Keratinocyte (primary cell): ENCODE measurements at places on chromosomes 16 and 17. TPM values are rescaled to one million over a fixed set of nuclear protein-coding genes. Genes with fewer than 3 reads are reported as not detected.

DNA sequence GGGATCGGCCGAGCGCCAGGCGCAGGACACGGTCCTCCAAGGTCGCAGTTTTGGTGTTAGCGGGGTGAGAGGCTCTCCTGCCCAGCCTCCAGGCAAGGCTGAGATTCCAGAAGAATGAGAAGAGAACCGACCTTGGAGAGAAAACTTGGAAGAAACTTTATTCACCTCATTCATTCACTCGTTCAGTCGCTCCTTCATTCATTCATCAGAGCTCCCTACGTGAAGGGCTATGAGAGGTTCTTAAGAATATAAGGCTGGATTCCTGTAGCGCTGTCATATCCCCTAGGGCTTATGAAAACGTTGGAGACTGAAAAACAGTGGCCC is 991 bp upstream of the MYH10 start:
- DNase-seq: no peak

Gene SECTM1
- polyA plus RNA-seq: 1.7 to 2.2 TPM (median 2.0 TPM) in 3 replicates

DNA sequence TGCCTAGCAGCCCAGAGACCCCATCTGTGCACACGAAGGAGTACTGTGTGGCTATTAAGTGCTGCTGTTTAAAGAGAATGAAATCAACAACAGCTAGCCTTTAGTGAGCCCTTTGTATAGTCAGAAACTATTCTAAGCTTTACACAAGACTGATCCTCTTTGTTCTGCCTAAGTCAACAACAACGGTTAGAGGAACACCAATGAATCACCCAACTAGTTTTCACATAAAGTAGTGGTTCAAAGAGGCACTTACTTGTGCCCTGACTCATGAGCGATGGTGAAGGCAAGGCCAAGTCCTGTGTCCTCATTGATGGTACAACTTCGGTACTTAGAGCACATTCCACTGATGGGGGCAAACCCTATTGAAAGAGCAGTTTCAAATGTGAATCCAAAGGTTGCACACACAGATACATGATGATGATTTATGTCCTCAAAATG is 75.8 kb downstream of the ADAMTS18 start:
- DNase-seq: no peak

Gene CALB2
- 0.39 to 1.4 TPM (median 1.2 TPM) in 3 replicates for polyA plus RNA-seq

- no peak for DNase-seq
These were observed 22.9 kb downstream of the C1QTNF1 start for GRCh38 chr17:79046916-79047280.

DNA sequence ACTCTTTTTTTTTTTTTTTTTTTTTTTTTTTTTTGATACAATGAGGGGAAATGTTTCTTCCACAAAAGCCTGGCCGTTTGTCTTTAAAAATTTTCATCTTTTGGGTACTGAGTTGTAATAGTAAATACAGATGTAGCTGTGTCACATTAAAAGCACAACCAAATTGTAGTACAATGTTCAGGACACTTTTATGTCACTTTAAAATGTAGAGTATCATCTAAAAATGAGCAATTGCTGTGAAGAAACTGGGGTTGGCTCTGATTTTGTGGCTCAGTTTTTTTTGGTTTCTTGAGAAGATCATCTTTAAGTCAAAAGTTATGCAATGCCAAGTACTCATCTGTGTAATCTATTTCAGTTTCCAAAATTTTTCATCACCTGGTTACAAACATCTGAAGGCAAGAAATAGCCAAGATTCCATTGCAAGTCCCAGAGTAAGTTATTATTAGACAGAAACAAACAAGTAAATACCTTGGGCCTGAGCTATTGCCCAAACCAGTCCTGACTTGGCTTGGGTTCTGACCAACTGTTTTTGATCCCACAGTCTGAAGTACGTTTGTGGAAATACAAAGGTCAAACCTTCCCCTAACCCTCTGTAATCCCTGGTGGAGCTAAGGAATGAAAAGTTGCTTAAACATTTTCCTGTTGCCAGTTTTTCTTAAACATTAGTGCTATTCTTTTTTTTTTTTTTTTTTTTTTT is 717.2 kb downstream of the WWOX start:
- no peak for DNase-seq

DNA sequence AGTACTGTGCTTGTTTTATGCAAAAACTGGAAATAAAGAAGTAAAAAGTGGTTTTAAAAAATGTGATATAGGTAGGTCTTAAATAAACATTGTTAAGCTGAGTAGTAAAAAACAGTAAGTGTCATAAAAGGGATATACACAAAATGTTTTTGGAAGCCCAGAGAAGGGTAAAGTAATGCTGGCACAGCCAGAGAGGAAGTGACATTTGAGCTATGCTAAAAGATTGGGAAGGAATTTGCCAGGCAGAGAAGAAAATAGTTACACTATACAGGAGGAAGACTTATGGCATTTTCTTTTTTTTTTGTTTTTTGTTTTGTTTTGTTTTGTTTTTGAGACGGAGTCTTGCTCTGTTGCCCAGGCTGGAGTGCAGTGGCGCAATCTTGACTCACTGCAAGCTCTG is 40.8 kb upstream of the TAOK1 start:
- no peak for DNase-seq
